ENCODE measurements at places on chromosomes 13 and 19.

GRCh38 chr19:29477831-29478577 lies 47.8 kb upstream of the VSTM2B start:
- DNase-seq, result no peak

GRCh38 chr13:114148521-114148855 lies 16.1 kb upstream of the RASA3 start:
- DNase-seq, result no peak

- no peak for DNase-seq
Observed at GRCh38 chr13:80475718-80476117, 134.8 kb upstream of the SPRY2 start.

- no peak for DNase-seq
Observed at GRCh38 chr13:41284512-41285288, 21.3 kb upstream of the MTRF1 start.

- DNase-seq, result no peak
Observed at GRCh38 chr13:73767747-73768315, 366.4 kb downstream of the KLF12 start.

All from inflammatory macrophage treated with lipopolysaccharide for 1 hour (primary cell).